Stomach (tissue), 19 donors: ENCODE measurements at places on chromosomes 7 and 10. TPM values are rescaled to one million over a fixed set of nuclear protein-coding genes. Genes with fewer than 3 reads are reported as not detected.
A peak's percentile ranks its signal among the peaks of the same experiment; 100 is the strongest.

SPDYE6 gene
- total RNA-seq: not detected

DNA sequence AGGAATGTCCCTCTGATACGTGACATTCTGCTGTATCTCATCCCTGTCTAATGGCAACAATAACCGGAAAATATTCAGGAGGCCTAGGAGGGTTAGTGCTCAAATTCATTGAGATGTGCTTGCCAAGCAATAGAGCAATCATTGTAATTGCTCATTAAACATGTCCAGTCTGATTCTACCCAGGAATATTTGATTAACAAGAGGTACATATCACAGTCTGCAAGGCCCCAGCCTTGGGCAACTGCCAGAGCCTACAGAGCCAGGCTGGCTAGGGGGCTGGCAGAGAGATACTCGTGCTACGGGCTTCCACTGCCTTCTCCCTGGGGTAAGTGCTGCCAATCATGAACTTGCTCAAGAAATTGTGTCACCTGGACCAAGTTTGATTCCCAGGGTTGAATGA, 99.1 kb downstream of the ALOX5 start:
- peak; percentile 24 for DNase-seq

DNA sequence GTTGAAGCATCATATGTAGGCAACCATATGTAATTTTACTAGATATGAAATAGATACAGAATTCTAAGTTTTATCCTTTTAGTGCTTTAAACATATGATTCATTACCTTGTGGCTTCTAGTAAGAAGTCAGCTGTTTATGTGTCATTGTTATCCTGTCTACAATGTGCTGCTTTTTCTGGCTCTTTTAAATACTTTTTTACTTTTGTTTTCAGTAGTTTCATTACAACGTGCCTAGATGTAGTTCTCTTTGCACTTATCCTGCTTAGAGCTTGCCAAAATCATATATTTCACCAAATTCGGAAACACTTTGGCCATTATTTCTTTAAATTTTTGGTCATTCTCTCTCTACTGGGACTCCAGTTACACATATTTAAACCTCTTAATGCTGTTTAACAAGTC, 26.4 kb downstream of the YAE1 start:
- DNase-seq: no peak

- peak; percentile 23 for DNase-seq
These were observed 154.0 kb downstream of the CAMK1D start for GRCh38 chr10:12503311-12503710.

GRCh38 chr10:14435976-14436632, 105.4 kb upstream of the FRMD4A start:
- no peak for DNase-seq

DNA sequence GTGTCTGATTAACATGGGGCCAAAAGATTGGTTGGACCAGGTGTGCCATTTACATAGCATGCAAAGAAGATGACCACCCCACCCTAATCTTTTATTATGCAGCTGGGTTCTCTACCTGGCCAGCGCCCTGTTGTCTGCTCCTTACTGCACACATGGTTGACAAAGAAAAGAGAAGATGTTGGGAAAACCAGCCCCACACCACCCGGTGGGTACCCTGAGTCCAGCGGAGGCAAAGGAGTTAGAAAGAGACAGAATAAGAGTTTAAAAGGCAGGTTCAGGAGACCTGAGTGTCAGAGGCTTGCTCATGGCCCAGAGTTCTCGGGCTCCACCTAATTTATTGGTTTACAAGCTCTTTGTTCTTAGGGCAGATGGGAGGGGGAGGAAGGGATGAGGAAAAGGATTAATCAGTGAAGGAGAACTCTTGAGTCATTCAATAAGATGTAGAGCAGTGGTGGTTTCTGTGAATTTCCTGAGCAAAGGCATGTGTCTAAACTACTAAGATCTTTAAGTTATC, 24.1 kb upstream of the ABCA13 start:
- no peak for DNase-seq

- DNase-seq: peak; percentile 60
These were observed 96.6 kb upstream of the PTN start for GRCh38 chr7:137439829-137440825.

GRCh38 chr10:89652806-89653370, 7.8 kb upstream of the PANK1 start:
- DNase-seq: no peak

- DNase-seq: no peak
These were observed 130.6 kb upstream of the BTBD16 start for GRCh38 chr10:122140461-122140902.

GRCh38 chr7:100865938-100866728, 1.1 kb upstream of the TRIP6 start:
- peak; percentile 91 for DNase-seq

DNA sequence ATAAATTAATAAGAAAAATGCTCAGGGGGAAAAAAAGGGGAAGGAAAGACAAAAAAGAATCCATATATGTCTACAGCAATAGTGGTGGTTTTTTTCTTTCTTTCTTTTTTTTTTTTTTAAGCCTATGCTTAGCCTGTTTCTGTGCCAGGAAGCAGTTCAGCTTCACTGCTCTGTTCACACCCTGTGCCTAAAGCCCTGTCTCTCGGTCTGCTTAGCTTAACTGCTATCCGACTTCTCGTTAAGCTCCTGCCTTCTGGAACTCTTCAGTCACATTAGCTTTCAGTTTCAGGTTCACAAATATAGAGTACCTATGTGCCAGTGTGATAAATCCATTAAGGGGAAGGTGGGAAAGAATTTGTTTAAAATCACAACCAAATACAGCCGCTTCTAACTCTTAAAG, 26.5 kb upstream of the NRG3 start:
- DNase-seq: no peak

GRCh38 chr7:144826208-144826607, 9.6 kb downstream of the TPK1 start:
- DNase-seq: no peak

DNA sequence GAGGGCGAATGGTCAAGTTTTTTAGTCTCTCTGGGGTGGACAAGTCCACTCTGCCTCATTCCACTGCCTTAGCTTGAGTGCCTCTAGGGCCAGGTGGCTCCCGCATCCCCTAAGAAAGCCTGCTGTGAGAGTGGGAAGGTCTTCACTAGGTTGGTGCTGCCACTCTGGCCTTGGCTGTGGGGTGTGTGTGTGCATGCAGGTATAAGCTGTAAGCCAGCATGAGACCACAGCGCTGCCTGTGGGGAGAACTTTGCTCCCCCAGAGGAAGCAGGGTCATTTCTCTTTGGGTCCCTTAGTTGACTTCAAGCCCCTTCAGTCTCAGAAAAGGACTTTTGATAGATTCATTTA, 25.5 kb upstream of the PCBD1 start:
- no peak for DNase-seq

DNA sequence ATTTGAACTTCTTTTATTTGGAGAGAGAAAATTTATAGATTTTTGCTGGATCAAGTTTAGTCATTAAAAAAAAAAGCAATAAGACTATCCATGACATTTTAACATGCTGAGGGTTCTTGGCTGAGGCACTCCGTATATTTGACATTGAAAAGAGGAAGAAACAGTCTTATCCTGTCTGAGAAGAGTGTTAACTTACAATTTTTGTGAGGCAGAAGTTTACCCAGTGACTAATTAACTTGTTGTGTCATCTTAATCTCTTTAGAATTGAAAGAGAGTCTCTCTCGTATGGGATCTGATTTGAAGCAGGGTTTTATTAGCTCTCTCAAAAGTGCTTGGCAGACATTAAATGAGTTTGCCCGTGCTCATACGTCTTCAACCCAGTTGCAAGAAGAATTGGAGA, 39.3 kb downstream of the SEC23IP start:
- DNase-seq: no peak
